Fibroblast of skin of back (primary cell): ENCODE measurements at places on chromosomes 5 and 9.

- DNase-seq, result peak; percentile 13
These were observed 11.1 kb downstream of the OLFM1 start for GRCh38 chr9:135098400-135099105.

DNA sequence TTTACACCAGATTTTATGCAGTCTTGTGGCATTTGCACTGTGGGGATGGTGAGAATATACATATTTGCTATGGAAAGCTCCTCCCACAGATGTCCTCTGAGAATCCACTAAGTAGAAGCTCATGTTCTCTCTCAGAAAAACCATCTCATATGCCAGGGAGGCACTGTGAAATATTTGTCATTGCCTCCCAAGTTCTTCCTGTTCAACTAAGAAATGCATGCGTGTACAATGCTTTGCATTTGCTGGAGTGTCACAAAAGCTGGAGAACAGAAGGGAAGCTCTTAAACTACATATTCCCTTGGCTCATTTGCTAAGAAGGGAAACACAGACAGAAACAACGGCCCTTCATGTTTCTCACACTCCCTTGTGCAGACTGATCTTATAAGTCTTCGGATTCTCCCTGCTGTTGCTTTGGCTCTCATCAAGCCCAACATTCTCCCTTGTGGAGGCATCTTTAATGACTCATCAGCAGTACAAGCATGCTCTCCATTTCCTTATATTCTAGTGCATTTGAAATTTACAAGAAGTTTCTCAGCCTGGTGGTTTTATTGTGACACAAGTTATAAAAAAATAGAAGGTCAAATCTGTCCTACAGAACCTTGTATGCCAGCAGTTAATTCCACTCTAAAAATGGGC is 220.6 kb downstream of the TRIM36 start:
- peak; percentile 69 for DNase-seq

- peak; percentile 17 for DNase-seq
These were observed 25.5 kb downstream of the PLAC8L1 start for GRCh38 chr5:146079695-146080373.

- no peak for DNase-seq
These were observed 15.7 kb downstream of the FAM151B start for GRCh38 chr5:80503641-80504040.

- no peak for DNase-seq
These were observed 168.0 kb upstream of the IRX2 start for GRCh38 chr5:2919310-2920018.

DNA sequence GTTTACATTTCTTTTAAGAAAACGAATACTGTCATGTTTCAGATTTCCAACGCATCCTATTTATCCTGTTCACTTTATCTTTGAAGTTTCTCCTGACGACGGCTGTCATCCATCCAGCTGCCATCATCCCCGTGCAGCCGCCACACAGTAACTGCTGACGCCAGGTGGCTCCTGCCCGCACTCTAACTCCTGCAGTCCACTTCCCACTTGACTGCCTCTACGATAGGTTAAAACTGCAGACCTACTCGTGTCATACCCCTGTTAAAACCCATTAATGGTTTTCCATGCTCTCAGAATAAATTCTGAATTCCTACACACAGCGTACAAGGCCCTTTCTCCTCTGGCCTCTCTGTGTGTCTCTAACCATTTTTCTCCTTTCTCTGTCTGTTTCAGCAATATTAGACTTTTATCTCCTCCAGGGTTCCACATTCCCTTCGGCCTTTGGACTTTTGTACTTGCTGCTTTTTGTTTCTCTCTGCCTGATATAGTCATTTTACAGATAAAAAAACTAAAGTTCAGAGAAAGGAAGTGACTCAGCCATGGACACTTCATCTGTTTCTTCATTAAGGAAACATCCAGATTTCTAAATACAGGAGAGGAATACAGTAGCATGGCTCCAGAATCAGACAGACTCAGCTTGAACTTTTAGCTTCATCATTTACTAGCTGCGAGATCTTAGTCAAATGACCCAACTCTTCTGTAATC is 84.9 kb downstream of the ADAMTS12 start:
- DNase-seq, result peak; percentile 82

- peak; percentile 71 for DNase-seq
These were observed 266.0 kb upstream of the PTGER4 start for GRCh38 chr5:40413743-40414142.

DNA sequence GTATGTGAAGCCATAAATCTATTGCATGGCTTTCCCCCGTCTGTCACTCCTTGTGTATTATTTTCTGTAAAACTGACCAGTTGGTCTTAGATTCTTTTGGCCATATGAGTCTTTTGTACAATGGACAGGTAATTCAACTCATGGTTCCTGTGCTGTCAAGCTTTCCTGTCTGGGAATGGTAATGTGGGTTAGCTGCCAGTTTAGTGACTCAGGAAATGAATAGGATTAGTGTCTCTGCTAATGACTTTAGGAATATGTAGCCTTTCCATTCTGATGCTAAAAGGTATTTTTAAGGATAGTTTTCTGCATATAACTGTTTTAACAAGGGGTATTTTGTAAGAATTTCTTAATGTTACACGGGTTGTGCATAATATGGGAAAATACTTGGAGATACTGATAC is 182.7 kb downstream of the PBX3 start:
- no peak for DNase-seq

DNA sequence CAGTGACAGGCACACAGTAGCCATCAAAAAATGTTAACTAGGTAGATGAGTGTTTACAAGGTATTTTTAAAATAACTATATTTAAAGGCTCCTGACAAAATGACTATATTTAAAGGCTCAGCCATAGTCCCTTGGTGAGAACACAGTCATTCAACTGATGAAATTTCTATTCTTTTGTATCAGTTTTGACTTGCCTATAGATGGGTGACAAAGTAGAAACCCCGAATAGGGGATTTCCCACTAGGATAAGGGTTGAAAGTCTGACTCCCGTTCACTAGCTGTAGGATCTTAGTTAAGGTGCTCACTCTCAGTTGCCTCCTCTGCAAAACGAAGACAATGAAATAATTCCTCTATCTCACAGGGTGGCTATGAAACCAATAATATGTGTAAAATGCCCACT is 218.2 kb downstream of the TSSK1B start:
- DNase-seq, result no peak

DNA sequence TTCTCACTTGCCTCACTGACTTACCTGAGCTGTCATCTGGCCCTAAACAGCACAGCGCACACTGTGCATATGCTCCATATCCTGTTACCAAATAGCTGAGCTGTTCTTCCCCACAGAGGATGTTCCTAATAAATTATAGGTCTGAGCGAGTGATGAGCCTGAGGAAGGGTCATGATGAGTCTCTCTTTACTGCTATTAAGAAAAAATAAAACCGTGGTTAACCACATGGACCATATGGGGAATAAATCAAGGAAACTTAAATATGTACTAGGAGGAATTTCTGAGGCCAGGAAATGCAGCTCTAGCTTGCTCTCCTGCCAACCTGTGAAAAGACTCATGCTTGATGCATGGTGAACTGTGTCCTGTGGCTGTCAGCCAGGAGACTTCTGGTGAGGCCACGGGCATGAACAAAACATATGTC is 424.8 kb upstream of the DMAC1 start:
- peak; percentile 2 for DNase-seq

GRCh38 chr5:132372127-132372526 is 2.6 kb downstream of the SLC22A5 start:
- no peak for DNase-seq

DNA sequence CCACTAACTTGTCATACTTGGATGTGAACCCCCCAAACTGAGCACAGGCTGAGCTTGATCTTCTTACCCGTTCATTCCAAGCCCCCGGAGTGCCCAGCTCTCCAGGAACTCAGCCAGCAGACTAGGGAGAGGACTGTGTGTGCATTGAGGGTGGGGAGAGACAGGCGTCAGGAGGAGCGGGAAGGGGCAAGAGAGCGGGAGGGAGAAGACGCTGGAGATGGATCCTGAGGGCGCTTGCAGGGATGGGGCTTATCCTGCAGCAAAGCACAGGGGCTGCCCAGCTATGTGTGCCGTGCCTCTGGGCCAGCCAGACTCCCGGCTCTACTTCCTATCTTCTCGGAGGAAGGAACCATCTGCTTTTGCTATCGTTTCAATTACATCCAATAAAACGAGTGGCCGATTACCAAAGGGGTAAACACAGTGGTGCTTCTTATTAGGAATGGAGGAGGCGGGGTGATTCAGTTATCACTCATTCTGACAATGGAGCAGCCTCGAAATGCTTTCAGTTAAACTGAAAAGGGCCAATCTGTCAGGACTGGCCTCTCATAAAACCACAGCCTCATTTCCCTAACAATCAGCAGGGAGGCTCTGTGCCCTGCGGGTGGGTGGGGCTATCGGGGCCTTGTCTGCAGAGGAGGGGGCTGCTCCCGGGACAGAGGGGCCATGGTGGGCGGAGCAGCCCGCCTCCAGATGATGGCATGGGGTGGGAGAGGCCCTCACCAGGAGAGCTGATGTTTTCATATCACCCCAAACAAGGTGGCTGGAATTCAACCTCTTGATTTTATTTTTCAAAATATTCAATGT is 168.2 kb downstream of the DAB2IP start:
- DNase-seq, result no peak

DNA sequence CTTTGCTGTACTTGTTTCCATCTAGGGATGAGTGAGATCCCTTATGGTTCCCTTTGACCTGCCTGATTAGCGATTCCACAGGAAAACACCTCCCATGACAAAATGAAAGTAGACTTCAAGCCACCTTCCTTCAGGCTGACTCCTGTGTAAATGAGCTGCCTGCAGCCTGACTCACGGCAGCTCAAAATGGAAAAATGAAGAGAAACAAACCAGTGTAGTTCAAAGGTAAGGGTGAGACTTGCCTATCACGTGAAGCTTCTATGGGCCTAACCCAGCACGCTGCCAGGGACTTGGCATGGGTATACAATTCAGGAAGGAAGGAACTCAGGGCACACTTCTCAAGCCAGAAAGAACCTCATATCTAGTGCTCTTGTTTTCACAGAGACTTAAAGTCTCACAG is 110.1 kb upstream of the LRRTM2 start:
- no peak for DNase-seq

GRCh38 chr5:168291342-168291963 is at the start of gene WWC1:
TSS of gene WWC1 (plus strand) at chr5:168291645. CDS start at chr5:168292153, 508 bp downstream.
- DNase-seq, result peak; percentile 58

DNA sequence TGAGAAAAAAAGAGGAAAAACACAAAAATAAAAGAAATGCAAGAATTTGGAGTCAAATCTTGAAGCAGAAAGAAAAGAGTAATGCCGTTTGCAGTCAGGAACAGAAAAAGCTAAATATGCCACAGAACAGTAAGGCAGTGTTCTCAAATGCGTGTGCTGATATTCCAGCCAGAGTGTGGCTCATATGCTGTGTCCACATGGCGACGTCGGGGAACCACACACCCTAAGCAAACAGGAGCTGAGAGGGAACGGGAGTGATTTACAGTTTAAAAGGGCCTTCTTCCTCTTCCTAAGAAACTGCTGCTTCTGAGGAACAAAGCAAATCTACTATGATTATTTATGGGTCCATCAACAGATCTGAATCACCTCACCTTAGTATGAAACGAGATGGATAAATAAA is 42.7 kb downstream of the DDX31 start:
- DNase-seq, result no peak

- DNase-seq, result no peak
These were observed 47.1 kb downstream of the ZNF622 start for GRCh38 chr5:16418471-16418922.

DNA sequence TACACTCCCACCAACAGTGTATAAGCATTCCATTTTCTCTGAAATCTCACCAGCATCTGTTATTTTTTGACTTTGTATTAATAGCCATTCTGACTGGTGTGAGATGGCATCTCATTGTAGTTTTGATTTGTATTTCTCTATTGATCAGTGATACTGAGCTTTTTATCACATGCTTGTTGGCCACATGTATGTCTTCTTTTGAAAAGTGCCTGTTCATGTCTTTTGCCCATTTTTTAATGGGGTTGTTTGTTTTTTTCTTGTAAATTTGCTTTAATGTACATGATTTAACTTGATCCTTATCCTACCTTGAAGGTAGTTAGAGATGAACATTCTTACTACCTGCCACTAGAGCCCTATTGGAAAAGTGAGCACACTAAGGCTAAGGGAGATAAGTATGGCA is 151.2 kb upstream of the KIF2A start:
- DNase-seq, result no peak

DNA sequence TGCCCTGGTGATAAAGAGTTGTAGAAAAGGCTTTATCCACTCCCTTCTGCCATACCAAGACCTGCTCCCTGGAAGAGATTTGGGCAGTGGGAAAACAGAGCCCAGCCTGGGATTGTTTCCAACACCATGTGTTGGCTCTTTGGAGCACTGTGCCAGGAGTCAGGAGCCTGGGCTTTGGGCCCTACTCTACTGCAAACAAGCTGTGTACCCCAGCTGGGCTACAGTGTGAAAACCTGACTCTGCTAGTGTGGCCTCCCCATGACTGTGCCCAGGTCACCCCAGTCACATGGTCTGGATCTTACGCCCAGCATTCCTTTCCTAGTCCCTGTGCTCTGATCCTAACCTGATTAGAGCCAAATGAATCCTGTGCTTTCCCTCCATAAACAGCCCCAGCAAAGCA is 39.3 kb upstream of the SHB start:
- no peak for DNase-seq

GRCh38 chr5:87997662-87998061 is 271.0 kb downstream of the TMEM161B start:
- DNase-seq, result no peak

DNA sequence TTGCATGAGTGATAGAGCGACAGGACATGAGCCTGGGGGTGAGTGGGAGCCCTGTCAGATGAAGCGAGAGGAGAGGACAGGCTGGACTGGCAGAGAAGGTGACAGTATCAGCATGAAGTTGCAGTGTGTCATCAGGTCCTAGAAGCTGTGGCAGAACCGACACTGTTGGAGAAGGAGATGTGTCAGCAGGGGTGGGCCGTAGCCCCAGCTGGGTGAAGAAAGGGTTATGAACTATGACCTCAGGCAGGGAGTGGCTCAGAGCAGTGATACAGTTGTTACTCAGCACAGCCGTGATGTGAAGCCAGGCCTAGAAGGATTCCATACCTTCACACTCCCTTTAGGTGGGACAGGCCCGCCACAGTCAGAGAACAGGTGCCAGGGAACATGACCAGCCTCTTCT is 7.6 kb downstream of the PCYOX1L start:
- no peak for DNase-seq

GRCh38 chr9:134225816-134226215 is 61.5 kb upstream of the RNU6ATAC start:
- no peak for DNase-seq

GRCh38 chr9:31824860-31825259 is 559.6 kb upstream of the ACO1 start:
- DNase-seq, result no peak

DNA sequence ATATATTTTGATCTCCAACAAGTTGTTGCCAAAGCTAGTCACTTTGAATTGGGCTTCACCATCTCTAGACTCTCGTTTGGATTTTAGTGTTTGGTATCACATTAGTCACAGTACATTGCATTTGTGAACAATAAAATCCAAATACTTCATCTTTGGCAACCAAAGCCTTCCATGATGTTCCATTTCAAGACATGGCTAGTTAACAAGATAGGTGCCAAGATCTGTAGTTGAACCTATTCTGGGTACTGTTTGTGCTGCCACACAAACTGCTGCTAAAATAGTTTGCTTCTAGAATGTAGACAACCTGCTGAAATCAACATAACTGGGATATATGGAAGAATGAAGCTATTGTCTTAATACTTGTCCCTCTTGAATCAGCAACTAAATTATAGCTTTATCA is 207.5 kb downstream of the LRRC70 start:
- no peak for DNase-seq
